ENCODE measurements at places on chromosomes 12 and 14.

DNA sequence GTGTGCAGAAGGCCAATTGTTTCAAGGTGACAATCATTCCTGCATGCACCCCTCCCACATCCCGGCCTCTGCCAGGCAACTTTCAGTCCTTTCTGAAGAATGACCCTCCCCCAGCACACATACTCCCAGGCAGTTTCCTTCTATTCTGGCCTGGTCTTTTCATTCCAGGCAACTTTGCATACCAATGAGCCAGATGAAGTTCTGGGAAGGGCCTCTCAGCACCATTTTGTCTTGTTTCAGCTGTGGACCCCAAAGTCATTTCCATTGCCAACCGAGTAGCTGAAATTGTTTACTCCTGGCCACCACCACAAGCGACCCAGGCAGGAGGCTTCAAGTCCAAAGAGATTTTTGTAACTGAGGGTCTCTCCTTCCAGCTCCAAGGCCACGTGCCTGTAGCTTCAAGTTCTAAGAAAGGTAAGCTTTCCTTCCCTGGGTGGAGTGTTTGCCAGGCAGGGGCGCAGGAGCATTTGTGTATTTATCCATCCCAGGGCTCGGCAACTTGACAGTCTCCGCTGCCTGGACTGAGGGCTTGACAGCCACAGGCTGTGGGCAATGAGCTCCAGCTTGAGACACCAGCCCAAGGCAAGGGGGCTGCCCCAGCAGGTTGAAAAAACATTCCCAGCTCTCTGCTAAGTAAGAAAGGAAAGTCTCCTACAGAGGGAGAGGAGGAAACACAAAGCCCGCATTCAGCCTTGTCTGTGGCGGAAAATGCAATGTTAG lies 16.4 kb downstream of the BCL2L14 start:
- DNase-seq, result no peak

DNA sequence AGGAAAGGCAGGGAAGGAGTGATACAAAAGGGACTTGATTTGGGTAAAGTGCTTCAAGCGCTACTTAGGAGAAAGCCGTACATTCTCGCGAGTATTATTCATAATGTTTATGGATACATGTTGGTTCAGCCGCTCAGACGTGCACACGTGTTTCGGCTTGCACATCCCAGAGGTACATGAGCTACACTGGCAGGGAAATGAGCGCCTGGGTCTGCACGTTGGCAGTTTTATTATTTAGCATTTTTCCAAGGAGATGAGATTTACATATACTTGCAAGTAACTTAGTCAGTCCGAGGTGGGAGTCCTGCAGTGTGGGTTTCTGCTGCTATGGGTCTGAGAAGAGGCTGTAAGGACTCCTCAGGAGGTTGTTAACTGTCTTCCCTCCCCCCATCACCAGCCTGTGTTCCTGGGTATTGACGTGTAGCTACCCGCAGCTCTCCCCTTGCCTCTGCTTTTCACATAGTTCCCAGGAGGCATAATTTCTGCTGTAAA lies 1.5 kb downstream of the PRKCH start:
- no peak for DNase-seq

DNA sequence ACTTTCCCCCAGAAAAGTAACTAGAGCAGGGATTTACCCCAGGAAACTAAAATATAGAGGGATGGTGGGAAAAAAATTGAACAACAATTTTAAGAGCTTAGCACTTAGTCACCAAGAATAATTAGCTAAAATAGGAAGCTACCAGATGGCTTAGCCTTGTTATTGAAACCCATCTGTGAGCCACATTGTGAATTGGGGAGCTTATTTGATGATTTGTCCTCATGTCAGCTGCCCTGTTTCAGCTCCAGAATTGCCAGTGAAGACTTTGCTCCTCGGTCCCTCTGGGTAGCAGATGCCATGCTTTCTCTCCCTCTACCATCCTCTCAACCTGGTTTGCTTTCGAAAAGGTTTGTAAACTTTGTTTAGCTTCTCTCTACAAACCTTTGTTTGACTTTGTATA lies 67.7 kb upstream of the PTHLH start:
- no peak for DNase-seq

GRCh38 chr14:22370084-22370847 lies 218.8 kb downstream of the DAD1 start:
- DNase-seq, result no peak

- DNase-seq, result no peak
These were observed 6.5 kb upstream of the TMBIM4 start for GRCh38 chr12:66176105-66176900.

DNA sequence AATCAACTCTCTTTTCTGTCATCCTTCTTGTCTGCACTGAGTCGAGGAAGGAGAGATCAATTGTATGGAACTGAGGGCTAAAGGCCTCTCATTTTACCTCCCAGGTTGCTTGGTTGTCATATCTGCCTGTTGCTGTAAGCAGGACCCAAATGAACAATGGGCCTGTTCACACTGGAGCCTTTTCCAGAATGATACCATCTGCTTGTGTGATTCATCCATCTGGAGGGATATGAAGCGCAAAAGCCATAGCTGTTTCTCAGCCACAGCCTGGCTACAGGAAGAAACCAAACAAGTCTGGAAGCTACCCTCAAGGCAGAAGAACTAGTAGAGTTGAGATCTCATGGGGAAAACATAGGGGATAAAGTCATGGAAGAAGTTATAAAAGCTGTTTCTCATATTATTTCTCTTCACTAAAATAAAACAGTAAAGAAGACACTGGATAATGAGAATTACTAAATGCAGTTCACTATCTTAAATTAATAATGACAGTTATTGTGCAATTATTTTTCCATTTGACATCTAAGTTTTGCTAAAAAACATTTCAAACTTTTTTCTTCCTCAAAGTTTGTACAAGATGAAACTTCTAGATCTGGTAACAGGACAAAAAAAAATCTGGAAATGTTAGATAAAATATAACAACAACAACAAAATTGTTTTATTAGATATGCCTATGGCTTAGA lies 106.3 kb downstream of the SPTSSA start:
- no peak for DNase-seq

- no peak for DNase-seq
These were observed 444.5 kb upstream of the FAR2 start for GRCh38 chr12:28704477-28705169.

DNA sequence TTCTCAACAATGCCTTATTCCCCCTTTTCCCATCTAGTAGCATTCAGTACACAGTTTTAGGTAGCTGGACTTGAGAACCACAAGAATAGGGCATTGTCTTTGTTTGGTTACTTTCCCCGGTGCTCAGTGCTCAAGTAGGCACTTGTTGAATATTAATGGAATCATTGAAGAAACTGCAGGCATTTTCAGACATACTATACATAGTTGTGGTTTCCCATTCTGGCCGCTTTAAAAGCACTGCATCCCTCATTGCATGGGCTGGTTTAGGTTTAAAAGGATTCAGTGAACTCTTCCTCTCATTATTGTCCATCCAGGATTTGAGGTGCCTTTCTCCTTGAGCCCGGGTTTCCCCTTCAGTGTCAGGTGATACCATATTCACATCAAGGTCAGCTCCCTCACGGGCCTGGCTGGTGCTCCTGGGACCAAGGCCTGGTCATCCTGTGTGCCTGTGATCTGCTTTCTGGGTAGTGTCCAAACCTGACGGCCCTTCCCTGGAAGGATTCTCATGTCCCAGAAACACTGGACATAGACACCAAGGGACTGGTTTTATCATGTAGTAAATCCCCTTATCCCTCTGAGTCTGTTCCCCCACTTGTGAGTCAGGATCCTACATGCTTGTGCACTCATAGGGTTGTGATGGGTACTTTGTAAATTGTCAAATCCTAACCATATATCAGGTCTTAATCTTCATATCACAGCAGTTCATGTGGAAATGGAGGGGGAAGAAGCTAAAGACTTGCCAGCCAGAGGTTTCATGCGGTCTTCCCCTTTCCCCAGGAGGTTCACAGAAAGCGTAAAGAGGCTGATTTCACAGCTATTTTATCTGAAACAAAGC lies 7.4 kb downstream of the TCP11L2 start:
- DNase-seq, result no peak

- DNase-seq, result no peak
These were observed 106.6 kb downstream of the DYRK2 start for GRCh38 chr12:67754933-67755697.

GRCh38 chr12:1799882-1800400 lies 20.4 kb upstream of the LRTM2 start:
- DNase-seq, result no peak

DNA sequence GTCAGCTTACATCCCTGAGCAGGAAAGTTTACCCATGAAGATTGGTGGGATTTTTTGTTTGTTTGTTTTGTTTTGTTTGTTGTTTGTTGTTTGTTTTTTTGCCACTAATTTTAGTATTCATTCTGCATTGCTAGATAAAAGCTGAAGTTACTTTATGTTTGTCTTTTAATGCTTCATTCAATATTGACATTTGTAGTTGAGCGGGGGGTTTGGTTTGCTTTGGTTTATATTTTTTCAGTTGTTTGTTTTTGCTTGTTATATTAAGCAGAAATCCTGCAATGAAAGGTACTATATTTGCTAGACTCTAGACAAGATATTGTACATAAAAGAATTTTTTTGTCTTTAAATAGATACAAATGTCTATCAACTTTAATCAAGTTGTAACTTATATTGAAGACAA lies 37.6 kb downstream of the CD9 start:
- no peak for DNase-seq

DNA sequence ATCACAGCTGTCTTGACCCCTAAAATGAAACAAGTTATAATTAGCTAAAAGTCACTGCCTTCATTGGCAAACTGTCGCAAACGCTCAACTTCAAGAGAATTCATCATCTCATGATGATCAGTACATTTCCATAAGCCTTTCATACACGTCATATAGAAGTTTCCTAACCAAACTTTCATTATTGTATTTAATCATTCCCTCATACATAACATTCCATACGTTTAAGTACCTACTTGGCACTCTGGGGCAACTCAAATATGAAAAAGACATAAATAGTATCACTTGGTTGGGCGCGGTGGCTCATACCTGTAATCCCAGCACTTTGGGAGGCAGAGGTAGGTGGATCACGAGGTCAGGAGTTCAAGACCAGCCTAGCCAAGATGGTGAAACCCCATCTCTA lies 12.4 kb upstream of the PPP2R5E start:
- no peak for DNase-seq

DNA sequence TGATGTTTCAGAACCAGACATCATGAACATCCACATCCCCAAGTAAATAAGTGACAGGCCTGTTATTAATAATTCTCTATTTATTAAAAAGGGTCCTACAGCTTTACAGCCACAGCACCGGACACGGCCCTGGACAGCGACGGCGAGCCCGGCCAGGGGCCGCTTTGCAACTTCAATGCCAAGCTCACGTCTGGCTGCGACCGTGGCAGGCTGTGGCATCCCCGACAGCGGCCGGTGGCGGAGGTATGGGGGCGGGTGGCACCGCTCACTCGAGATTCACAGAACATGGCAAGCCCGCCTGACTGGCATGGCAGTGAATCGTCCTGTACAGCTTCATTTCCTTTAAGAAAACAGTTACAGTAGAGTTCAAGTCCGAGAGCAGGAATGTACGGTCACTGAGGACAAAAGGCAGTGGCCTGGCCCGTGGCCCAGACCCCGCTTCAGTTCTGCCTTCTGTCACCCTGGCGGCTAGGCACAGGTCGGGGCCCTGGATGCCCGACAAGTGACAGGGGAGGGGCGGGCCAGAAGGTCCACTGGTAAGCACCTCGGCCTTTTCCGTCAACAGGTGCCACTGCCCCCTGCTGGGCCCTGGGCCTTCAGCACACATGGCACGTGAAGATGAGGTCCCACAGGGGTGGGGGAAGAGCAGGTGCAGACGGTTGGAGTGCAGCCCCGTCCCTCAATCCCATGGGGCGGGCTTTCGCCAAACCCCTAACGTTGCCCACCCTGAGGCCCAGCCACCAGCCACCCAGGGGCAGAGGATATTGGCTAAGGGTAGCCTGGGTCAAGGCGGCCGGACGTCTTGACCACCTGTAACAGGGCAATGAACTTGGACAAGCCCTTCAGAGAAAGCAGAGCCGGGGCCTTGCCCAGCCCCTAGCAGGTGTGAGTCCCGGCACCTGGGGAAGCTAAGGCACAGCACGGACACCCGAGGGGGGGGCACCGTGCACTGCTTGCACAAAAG lies 30.3 kb downstream of the HIP1R start:
- no peak for DNase-seq

- DNase-seq, result no peak
These were observed 460.8 kb downstream of the BCAT1 start for GRCh38 chr12:24488091-24488596.

GRCh38 chr12:84807249-84807648 lies 105.3 kb downstream of the SLC6A15 start:
- no peak for DNase-seq

GRCh38 chr12:27208414-27208750 lies 35.7 kb upstream of the STK38L start:
- no peak for DNase-seq

- DNase-seq, result no peak
These were observed 109.7 kb downstream of the CHST11 start for GRCh38 chr12:104566244-104566993.

- no peak for DNase-seq
These were observed 1961.8 kb upstream of the FLRT2 start for GRCh38 chr14:83568141-83568540.

DNA sequence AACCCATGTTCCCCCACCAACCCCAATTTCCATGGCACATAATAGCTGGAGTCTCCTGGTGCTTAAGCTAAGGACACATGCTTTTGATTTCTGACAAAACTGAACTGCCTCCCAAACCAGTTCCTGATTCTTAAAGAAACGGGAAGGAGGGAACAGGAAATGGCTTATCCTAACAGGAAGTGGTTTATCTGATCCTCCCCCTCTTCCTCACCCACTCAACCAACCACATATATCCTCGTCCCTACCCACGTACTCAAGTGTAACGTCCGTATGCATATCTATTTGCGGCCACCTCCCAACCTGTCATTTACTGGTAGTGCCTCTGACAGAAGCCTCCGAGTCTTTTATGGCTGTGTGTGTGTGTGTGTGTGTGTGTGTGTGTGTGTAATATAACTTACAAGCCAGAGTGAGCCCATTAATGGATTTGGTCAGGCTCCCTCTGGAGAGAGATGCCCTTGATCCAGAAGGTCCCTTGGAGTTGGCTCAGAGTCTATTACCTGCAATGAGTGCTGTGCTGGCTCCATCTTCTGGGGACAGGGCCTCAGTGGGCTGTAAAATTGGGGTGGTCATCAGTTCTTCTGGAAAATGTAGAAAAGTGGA lies 7.7 kb downstream of the DAZAP2 start:
- DNase-seq, result no peak

All from stimulated activated CD8-positive, alpha-beta memory T cell treated with anti-CD3 and anti-CD28 coated beads, Interleukin-15, amount 100 ng/mL, for 48 hours (primary cell).